ENCODE measurements at places on chromosomes 6 and 20.

GRCh38 chr6:81906709-81907204 is 154.3 kb upstream of the TENT5A start:
- no peak for DNase-seq

DNA sequence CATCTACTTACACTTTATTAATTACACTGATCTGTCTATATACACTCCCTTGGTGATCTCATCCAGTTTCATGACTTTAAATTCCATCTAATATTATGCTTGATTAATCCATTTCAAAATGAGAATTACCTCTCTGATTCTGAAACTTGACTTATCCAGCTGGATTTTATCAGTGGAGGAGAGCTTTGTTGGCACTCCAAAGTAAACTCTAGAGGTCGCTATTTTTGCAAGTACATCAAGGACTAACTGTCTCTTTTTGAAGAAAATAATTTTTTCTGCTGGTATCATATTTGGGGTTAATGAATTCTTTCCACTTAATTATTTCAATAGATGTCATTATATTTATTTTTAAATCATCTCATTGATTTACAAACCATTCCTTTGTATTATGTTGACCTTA is 630.3 kb upstream of the MAN1A1 start:
- no peak for DNase-seq

DNA sequence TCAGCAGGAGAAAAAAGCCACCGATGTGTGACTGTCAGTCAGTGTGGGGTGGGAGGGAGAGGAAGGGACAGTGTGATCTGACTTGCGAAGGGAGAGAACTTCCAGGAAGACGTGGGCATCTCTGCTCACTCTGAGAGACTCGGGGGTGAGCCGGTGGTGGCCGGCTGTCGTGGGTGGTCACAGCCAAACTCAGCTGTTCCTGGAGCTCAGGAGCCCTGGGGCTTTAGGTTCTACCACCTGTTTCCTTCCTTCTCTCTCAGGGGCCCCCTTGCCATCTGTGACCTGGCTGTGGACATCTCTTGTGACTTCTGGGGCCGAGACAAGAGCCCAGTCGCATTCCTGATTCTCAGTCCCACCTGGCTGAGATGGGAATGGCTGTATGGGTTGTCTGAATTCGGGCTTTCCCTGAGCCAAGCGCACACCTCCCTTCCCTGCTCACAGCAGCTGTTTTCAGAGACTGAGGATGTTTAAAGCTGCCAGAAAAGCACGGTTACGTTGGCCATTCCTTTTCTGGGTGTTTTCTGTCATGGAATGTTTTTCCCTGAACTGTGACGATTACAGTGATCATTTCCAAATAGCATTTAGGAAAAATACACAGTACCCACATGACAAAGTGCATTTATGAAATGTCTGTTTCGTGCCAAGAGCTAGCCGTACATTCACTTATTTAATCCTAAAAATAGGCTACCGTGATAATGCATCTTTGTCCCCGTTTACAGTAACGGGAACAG is 36.5 kb downstream of the SYNJ2 start:
- DNase-seq: no peak

DNA sequence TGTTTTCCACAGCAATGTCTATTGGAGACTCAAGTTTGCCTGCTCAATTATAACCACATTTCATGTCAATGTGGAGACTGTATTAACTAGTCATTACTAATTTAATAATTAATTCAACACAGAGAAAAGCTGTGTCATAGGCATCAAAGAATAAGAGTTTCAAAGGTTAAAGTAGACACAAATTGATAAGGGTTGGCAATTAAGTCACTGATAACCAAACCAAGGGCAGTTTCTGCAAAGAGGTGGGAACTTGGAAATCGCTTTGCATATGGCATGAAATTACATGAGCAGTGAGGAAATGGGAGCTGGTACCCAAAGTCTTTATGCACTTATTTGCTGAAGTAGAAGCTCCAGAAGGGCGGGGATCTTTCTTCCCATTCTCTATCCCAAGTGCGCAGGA is 34.2 kb downstream of the GCLC start:
- DNase-seq: no peak

DNA sequence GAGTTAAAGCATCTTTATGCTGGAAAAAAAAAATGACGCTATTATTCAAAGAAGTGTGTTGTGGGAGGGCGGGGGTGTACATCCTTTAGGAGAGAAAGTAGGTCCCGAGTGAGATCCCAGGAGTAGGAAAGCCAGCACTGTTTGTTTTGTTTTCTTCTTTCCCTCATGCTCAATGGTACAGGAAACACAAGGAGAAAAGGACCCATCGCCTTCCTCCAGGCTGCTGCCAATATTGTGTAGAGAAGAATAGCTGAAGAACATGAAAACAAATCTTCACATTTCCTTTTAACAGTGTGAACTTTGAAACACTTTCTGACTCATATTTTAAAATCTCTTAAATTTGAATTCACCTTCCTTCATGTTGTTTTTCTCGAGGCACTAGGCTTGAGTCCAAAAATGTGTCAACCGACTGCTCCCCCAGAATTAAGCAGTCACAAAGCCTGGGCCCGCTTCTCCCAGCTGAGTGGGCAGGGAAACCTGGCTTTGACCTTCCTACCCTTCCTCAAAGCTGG is 22.3 kb downstream of the PPP1R16B start:
- DNase-seq: no peak

GRCh38 chr6:82072121-82072521 is 175.4 kb downstream of the IBTK start:
- no peak for DNase-seq

GRCh38 chr6:21893793-21894192 is 300.2 kb downstream of the SOX4 start:
- no peak for DNase-seq

- DNase-seq: no peak
These were observed 19.1 kb downstream of the NKX2-4 start for GRCh38 chr20:21378259-21378658.

GRCh38 chr6:33627876-33628275 is 6.8 kb downstream of the ITPR3 start:
- DNase-seq: no peak

DNA sequence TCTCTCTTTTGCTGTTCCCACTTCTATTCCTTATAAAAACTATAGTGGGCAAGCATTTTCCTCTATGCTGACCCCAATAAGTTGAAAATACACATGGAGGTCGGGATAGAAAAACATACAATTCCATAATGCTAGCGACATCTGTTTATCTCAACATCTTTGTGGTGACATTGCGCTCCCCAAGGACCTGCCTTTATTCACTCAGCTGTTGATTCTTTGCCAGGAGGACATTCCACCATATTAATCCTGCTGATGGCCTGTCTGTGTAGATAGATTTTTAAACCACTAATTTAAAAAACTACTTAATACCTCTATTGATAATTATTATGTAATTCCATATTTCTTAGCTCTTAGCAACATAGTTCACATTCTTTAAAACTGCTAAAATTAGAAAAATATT is 555.3 kb upstream of the MAP3K7 start:
- DNase-seq: no peak

- DNase-seq: no peak
These were observed 176.2 kb downstream of the NFATC2 start for GRCh38 chr20:51366155-51366886.

DNA sequence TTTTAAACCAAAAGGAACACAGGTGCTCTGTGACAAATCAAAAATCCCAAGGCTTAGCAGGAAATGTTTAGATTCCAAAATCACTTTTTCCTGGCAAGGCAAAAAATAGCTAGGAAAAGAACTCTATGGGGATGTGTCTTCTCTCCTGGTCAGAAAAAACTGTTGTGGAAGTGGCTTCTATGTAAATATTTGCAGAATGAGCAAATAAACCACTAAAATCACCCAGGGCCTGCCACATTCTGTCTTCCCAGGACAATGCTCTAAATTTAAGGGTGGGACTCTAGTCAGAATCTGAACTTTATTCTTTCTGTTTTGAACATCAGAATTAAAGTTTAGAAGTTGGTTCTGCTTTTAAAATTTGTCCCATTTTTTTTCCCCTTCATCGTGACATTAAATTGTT is 29.3 kb downstream of the GCM1 start:
- no peak for DNase-seq

GRCh38 chr20:50681359-50682064 is 9.8 kb downstream of the RIPOR3 start:
- no peak for DNase-seq

GRCh38 chr20:23156170-23156841 is 70.2 kb upstream of the CD93 start:
- DNase-seq: peak; percentile 48

DNA sequence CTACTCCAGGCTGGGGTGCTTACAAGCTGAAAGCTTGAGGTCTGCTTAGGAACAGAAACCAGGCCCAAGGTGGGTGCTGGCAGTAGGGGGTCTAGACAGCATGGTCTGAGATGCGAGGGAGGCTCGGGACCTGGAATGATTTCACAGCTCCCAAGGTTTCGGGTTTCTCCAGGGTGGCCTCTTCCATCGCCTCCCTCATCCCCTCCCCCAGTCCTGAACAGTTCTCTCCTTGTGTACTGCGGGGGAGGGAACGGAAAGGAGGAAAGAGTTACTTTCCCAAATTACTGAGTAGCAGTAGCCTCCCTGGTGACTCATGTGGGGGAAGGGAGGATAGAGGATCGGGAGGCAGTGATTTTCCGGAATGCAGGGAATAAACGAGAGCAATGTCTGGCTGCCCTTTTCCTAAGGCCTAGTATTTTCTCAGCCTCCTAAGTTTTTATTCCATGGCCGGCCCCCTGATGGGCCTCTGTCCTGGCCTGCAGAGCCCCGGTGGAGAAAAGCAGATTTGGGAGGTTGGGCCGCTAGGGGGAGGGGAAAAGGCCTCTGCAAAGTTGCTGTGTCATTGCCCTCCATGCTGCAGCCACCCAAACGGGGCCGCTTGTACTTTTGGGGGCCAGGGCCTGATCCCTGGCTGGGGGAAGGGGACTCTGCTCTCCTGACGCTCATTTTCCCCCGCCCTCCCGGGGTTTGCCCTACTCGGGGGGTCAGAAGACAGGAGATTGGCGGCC is 1.5 kb downstream of the BRD2 start:
- DNase-seq: peak; percentile 74

DNA sequence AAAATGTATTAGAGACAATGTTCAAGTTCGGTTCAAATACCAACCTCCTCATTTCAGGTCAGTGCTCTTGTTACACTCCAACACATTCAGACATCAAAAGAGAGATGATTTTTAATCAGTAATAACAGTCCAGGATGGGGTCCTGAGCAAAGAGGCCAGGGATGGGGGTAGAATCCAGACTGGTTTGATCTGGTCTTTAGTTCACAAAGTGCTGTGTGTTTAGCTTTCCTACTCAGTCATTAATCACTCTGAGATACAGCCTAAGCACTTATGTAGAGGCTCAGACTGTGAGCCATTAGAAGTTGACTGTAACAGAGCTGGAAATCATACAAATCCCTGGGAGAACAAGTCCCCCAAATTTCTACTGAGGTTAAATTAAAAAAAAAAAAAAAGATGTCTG is 241.6 kb downstream of the PTPRK start:
- no peak for DNase-seq

GRCh38 chr20:63377256-63377941 is 16.2 kb upstream of the CHRNA4 start:
- no peak for DNase-seq

DNA sequence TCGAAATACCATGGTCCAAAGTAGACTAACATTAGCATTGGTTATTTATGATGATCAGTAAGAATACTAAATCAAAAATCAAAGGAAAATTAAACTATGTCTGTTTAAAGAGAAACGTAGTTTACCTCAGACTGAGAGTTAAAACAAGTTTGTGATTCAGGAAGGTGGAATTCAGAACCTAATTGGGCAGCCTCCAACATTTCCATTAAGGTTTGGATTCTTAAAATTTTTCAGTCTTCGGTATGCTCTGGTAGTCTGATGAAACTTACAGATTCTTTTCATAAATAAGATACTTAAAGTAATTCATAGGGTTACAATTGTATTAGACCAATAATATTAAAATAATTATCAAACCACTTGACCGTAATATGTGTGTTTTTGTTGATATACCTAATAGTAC is 18.6 kb downstream of the HFE start:
- no peak for DNase-seq

DNA sequence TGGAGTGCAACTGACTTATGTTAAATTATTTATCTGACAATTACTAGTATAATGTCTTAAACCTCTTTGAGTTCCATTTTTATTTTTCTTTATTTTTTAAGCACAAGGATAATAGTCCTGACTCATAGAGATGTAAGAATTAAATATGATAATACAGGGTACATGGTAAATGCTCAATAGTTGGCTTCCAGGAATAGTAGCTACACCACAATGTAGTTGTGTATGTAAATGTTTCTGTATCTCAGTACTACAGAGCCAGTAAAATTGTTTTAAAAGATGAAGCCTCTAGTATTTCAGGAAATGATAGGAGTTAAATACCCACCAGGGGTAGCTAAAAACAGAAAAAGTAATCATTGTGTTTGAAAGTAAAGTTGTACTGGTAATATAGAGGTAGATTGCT is 487.4 kb upstream of the IRAK1BP1 start:
- DNase-seq: no peak

DNA sequence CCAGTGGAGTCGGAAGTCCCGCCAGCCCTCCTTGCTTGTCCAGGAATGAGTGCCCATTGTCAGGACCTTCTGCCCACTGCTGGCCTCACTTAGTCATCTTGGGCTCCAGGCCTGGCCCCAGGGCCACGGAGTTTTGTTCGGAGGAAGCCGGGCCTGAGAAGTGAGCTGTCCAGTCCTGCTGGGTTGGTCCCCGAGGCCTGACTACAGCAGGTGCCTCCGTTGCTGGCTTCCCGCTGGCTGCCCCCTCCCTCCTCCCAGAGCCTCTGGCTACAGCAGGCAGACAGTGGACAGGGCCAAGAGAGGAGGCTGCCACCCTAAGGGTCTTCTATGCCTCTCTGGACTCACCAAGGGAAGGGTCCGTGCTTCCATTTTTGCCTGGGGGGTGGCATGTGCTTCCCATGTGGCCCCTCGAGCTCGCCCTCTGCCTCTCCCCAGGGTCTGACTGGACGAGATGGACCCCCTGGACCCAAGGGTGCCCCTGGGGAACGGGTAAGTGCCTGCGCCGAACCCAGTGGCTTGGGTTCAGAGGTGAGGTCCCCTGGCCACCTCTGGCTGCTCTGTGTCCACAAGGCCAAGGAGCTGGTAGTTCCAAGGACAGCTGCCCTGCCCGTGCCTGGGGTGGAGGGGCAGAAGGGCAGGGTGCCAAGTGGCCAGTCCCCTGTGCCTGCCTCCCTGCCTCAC is 2.8 kb downstream of the COL9A3 start:
- no peak for DNase-seq

DNA sequence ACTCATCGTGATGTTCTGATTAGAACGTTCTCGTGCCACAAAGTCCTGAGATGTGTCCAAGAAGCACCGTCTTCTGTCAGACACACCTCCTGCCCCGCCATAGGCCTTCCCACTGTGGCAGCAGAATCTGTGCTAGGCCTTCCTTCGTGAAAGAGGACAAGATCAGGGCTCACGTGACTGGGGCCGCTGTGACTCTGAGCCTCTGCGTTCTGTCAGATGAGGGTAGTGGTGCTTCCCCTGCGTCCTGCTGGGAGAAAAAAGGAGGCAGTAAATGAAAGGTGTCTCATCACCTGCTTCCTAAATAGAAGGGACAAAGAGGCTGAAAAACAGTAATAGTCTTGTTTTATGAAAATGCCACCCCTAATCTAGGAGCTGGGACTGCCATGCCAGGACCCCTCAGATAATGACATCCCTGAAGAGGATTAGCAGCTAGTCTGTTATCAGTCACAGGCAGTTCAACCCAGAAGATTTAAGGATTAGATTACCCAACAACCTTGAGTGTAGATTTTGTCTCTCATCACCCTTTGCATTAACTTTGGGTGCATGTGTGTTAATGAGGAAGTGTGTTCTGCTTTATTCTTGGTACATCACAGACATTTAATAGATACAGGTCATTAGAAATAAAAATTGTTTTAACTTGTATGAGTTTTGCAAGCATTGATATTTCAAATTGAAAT is 4.1 kb downstream of the DNAJC5 start:
- no peak for DNase-seq

- no peak for DNase-seq
These were observed 66.9 kb upstream of the CDH4 start for GRCh38 chr20:61185181-61185580.
